ENCODE measurements at places on chromosomes 11 and 22.
A peak's percentile ranks its signal among the peaks of the same experiment; 100 is the strongest.

- DNase-seq = peak; percentile 52
Measured at GRCh38 chr22:41848468-41848867, 15.6 kb downstream of the SREBF2 start.

DNA sequence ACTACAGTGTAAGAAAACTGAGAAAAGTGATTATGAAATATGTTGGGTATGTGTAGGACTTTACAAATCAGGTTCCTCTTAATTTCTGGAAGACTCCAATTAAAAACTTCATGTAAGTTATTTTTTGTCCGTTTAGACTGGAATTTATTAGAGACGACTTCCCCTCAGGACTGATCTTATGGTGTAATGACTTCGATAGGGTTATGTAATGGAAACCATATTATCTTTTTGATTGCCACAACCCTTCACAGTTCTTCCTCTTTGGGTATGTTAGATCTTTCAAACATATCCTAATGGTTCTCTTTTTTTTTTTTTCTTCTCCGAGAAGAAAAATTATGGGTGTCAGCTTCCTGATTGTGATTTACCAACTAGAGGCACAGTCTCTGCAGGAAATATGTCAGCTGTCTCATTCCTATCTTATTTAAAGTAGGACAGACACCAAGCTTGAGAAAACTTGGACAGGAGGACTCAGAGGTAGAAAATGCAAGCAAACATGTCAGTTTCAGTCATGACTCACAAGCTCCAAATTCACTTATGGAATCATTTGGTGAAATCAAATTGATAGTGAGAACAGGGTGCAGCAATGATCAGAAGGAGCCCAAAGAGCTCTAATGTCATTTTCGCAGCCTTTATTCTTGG is 11.1 kb upstream of the LDLRAD3 start:
- peak; percentile 75 for DNase-seq

- DNase-seq = peak; percentile 7
Measured at GRCh38 chr11:57181678-57182305, at the start of gene LRRC55. Gene LRRC55, plus strand, starts transcription at chr11:57181953. Its CDS starts 70 bp downstream, at chr11:57182023.

GRCh38 chr11:79244241-79244772 is 196.5 kb downstream of the TENM4 start:
- no peak for DNase-seq

- DNase-seq = no peak
Measured at GRCh38 chr11:125570952-125571351, 1.7 kb downstream of the EI24 start.

GRCh38 chr11:124518989-124519451 is 24.4 kb downstream of the OR8B12 start:
- peak; percentile 19 for DNase-seq
